ENCODE measurements at places on chromosomes 7 and 10.
A peak's percentile ranks its signal among the peaks of the same experiment; 100 is the strongest.

- DNase-seq = no peak
Measured at GRCh38 chr10:43218206-43218950, 48.5 kb downstream of the RASGEF1A start.

- DNase-seq = peak; percentile 1
Measured at GRCh38 chr7:20598459-20599309, 16.8 kb upstream of the ABCB5 start.

DNA sequence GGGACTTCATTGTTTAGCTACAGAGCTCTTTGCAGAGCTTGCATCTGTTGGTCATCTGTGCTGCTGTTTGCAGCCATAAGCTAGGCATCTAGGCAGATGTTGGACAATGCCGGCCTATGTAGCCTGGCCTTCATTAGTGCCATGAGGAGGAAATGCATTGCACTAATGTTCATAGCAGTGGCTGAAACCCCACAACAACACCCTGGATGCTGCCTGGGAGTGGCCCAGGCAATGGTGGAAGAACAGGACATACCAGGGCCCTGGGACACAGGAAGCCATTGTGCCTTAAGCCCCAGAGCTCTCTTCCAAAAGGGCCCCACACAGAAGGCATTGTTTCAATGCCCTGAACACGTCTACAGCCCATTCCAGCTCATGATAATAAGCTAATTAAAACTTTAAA lies 131.5 kb upstream of the LYZL1 start:
- no peak for DNase-seq

DNA sequence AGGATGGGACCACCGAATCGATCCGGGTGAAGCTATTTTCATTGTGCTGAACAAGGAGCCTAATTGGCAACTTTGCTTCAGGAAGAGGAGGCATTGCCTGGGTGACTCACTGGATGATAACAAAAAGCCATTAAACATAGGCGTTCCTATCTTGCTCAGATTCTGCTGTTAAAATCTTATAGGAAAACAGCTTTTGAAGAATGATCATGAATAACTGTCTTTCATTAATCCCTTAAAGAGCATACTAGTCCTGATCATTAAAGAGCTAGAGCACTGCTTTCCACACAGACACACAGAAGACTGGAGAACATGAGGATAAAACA lies 174.2 kb upstream of the IMMP2L start:
- DNase-seq = no peak

DNA sequence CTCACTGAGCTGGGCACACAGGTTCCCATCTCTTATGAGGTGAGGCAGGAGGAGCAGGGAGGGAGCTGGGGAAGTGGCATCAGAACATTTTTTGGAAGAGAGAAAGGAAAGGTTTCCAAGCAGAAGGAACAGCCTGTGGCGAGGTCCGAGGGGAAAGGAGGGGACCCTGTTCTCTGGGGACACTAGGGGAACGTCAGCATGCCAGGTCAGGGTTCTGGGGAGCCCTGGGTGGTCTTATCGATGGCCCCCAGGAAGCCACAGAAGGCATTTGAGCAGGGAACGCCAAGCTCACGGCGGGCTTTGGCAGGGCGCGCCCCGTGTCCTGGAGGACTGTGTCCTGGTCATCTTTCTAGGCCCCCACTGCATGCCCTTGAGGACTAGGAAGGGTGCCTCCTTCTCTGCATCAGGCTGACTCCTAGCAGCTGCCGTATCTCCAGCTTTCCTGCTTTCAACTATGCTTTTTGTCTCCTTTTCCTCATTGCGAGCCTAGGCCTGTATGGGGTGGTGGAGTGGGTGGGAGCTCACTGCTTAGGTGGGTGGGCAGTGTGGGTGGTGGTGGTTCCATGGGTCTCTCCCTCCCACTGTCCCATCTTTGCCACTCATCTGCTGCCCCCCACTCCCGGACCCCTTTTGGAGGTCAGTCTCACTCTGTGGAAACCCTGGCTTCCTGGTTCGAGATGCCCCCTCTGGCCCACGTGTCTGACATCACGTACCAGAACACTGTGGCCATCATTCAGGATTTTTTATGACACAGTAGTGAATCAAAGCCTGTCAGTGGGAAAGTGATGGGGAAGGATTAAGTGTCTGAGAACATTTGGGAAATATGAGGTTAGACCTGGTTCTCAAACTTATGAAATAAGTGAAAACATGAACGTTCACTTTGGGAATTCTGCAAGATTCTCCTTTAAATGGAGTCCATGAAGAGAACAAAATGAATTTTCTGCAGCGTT lies 89.1 kb downstream of the CUX1 start:
- DNase-seq = no peak

DNA sequence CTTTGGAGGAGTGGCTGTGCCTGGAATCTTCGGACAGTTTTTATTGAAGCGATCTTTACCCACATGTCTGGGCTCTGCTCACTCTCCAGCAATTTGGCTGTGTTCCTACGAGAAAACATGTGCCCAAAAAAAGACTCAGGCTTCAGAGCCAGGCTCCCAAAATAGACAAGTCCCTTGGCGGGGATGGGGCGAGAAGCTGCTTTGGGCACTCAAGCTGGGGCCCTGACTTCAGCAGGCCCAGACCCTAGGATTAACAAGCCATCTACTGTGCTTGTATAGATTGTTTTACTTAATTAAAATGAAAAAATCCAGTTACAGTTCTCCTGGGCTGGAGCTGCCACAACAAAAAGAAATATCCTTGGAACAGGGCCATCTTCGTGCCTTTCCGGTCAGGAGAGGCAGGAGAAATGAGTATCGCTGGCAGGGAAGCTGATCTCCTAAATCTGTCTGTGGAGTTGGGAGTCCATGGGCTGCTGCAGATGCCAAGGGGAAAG lies 51.4 kb upstream of the PDCD4 start:
- no peak for DNase-seq

DNA sequence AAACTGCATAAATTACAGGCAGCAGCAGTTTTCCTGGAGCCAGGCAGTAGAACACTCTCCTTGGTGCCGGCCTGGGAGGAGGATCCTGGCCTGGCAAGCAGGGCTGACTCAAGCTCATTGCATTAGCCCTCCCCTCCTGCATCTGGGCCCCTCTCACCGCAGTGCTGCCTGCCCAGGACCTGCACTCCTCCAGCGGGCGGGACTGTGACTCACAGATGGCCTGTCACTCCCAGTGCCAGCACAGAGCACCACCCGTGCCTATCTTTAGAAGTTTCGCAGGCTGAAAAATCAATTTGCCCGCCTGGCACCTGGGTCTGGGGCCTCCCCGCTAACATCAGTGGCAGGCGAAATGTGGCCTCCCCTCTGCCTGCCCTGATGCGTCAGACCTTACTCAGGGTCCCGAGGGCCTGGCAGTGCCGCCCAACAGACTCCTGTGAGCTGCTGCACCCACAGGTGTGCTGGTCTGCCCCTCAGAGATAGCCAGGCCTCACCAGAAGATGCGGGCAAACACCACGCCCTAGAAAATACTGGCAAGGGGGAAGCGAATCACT lies 123.8 kb downstream of the KCNMA1 start:
- peak; percentile 48 for DNase-seq

DNA sequence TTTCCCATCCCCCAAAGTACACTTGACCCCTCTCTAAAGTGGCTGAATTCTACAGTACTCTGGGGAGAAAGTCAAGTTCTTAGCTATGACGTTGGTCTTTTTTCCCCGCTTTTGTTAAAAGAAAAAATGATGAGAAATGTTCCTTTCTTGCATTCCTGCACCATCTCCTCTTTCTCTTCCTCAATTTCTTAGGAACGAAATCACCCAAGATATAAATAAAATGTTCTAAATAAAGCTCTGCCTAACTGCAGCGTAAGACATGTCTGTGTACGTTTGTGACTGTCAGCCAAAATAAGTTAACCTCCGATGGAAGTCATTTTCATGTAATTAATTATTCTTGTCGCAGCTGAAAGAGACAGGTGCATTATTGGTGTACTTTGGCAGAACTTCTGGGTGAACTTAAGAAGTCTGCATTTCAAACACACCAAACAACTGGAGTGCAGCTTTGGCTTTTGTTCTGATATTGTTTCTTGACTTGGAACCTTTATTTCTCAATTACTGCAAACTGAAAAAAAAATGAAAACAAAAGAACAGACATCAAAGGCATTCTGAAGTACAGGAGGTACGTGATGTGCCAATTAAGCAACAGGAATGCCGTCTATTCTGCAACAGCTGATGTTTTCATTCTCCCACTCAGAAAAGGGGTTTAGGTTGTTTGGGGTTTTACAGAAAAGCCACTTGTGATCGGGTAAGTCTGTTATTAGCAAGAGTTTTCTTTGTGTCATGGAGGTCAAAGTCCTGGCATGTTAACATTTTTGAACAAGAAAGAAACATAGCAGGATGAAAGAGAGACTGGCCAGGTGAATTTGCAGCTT lies 82.4 kb upstream of the SDK1 start:
- no peak for DNase-seq
